Spinal cord (tissue), 10 donors: ENCODE measurements at places on chromosomes 2 and 18. TPM values are rescaled to one million over a fixed set of nuclear protein-coding genes. Genes with fewer than 3 reads are reported as not detected.

Gene MROH2A
- polyA plus RNA-seq, result 0.12 TPM

Gene KRTCAP3
- 5.2 TPM for polyA plus RNA-seq

Gene LHCGR
- polyA plus RNA-seq, result 0.67 TPM

Gene REEP1
- 110 TPM for polyA plus RNA-seq

Gene GNAL
- 74.4 TPM for polyA plus RNA-seq

Gene LRP2
- polyA plus RNA-seq, result 7.4 TPM

Gene TEX44
- polyA plus RNA-seq, result not detected

Gene PKDCC
- polyA plus RNA-seq, result 97.5 TPM

Gene ADRA2B
- 0.25 TPM for polyA plus RNA-seq

Gene SLC9A4
- polyA plus RNA-seq, result 0.08 TPM

Gene MOCOS
- 0.76 TPM for polyA plus RNA-seq

Gene CCNYL1
- polyA plus RNA-seq, result 20.1 TPM

Gene ITGB6
- 0.19 TPM for polyA plus RNA-seq

Gene CROCC2
- polyA plus RNA-seq, result 3.0 TPM

Gene IL18RAP
- 0.09 TPM for polyA plus RNA-seq

Gene SCYGR4
- 0.57 TPM for polyA plus RNA-seq

Gene STEAP3
- 3.1 TPM for polyA plus RNA-seq

Gene SERPINB12
- polyA plus RNA-seq, result not detected

Gene C1QL2
- 0.74 TPM for polyA plus RNA-seq

Gene CAPN13
- polyA plus RNA-seq, result 0.65 TPM

Gene PCBP1
- polyA plus RNA-seq, result 265 TPM
